Activated naive CD8-positive, alpha-beta T cell treated with anti-CD3 and anti-CD28 coated beads, Interleukin-2, amount 10 ng/mL, durations not matched to agents 7 days and 5 days (primary cell): ENCODE measurements at places on chromosomes 7 and 10. TPM values are rescaled to one million over a fixed set of nuclear protein-coding genes. Genes with fewer than 3 reads are reported as not detected.

Gene TRIM50
- not detected for total RNA-seq

Gene MYL10
- total RNA-seq: not detected

Gene UPK3BL2
- 20.5 TPM for total RNA-seq

Gene CTBP2
- 1.6 TPM for total RNA-seq

Gene SNCG
- total RNA-seq: not detected

Gene CHN2
- 6.5 TPM for total RNA-seq

DNA sequence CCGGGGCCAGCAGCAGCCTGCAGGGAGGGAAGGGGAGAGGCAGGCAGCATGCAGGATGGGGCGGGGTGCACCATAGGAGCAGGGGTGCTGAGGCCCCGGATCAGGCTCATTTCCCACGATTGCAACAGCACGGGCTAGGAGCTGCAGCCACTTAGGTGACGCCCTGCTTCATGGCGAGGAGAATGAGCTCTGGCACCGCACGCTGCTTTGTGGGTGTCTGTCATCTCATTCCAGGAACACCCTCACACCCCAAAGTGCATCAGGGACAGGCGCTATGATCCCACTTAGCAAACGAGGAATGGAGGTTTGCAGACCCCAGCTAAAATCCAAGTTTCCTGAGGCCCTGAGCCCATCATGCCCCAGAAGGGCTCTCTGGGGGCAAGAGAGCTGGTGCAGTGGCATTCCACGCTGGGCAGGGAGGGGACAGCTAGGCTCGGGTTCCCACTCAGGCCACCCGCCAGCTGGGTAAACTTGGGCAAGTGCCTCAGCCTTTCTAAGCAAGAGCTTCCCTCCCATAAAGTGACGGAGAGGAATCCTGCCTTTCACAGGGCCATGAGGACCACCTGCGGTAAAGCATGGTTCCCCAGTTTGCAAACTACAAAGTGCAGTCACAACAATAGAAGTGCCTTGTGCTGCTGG, 9.3 kb downstream of the KCNH2 start:
- H3K36me3 ChIP-seq: no peaks in the 10 kb centered on the region
- DNase-seq: no peak
- H3K27me3 ChIP-seq: peaks cover 11% of the 10 kb centered on the region
- H3K4me3 ChIP-seq: no peak overlapping the region

DNA sequence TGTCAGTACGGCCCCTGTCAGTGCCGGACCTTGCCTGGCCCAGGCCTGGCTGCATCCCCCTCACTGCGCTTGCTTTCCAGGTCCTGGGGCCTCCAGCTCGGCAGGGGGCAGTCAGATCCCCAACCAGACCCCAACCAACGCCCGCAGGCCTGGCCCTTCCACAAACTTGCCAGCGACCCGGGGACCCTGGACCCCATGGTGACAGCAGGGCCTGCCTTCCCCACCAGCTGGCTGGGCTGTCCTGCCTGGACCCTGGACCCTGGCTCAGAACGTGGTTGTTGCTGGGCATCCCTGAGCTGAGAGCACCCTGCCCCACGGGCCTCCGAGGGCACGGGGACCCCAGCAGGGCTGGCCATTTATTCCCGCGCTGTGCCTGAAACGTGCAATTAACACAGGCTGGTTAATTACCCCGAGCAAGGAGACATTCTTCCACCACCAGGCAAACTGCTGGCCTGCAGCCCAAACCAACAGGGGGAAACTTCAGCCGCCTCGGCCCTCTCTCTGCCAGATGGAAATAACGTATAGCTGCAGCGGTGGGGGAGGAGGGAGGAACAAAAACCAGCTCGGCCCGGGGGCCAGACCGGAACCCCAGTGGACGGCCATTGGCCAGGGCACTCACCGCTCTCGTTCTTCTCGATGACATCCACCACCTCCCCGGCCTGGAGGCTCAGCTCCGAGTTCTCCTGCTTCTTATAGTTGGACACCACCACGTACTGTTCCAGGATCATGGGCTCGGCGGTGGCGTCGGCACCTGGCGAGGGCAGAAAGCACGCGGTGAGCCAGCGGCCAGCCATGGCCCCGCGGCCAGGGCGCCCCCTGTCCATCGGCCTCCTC, 167.1 kb downstream of the NEURL1 start:
- peaks cover 12% of the 10 kb centered on the region for H3K4me1 ChIP-seq
- H3K27me3 ChIP-seq: no peaks in the 10 kb centered on the region
- DNase-seq: peak; percentile 52
- H3K36me3 ChIP-seq: peaks cover 26% of the 10 kb centered on the region
- H3K4me3 ChIP-seq: peak overlapping the region; percentile 91

DNA sequence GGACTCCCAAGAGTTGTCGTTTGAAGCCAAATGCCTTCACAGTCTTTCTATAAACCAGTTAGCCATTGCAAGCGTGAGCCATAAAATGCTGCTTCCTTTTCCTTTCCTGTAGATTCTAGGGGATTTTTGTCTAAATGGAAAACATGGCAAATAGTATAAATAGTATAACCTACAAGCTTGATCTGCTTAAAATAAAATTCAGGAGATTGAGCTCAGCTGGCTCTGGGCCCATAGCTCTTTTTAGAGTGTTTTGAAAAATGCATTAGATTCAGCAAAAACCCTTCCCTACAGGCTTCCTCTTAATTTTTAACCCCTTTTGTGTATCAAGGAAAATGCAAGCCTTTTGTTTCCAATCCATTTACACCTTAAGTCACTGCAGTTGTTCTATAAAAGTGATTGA, 190.1 kb upstream of the GDF10 start:
- H3K4me1 ChIP-seq: peaks cover 8% of the 10 kb centered on the region
- H3K27ac ChIP-seq: no peak overlapping the region
- H3K27me3 ChIP-seq: no peaks in the 10 kb centered on the region
- H3K36me3 ChIP-seq: no peaks in the 10 kb centered on the region
- H3K4me3 ChIP-seq: no peak overlapping the region

GRCh38 chr7:94701555-94701973, 45.6 kb upstream of the SGCE start:
- no peak for DNase-seq
- no peak overlapping the region for H3K27ac ChIP-seq
- H3K4me3 ChIP-seq: no peak overlapping the region

GRCh38 chr7:20816372-20816959, 29.8 kb upstream of the SP8 start:
- no peak for DNase-seq
- no peaks in the 10 kb centered on the region for H3K4me1 ChIP-seq
- H3K27me3 ChIP-seq: no peaks in the 10 kb centered on the region

DNA sequence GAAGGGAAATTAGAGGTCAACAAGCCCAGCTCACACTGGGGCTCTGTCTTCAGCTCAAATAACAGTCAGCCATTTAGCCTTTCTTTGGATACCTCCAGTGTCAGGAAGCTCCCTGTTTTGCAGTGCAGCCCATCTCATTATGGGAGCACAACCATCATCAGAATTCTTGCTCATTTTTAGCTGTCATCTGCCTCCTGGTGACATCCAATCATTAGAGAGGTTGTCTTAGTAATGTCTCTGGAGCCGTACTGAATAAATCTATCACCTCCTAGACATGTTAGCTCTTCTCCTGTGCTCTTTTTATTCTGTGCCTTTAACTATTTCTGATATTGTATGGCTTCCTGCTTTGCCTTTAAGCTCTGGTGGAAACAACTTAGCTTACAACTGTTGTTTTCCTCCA, 74.5 kb downstream of the CHRM2 start:
- H3K27me3 ChIP-seq: no peaks in the 10 kb centered on the region
- no peaks in the 10 kb centered on the region for H3K4me1 ChIP-seq
- no peak overlapping the region for H3K4me3 ChIP-seq
- no peak overlapping the region for H3K27ac ChIP-seq

DNA sequence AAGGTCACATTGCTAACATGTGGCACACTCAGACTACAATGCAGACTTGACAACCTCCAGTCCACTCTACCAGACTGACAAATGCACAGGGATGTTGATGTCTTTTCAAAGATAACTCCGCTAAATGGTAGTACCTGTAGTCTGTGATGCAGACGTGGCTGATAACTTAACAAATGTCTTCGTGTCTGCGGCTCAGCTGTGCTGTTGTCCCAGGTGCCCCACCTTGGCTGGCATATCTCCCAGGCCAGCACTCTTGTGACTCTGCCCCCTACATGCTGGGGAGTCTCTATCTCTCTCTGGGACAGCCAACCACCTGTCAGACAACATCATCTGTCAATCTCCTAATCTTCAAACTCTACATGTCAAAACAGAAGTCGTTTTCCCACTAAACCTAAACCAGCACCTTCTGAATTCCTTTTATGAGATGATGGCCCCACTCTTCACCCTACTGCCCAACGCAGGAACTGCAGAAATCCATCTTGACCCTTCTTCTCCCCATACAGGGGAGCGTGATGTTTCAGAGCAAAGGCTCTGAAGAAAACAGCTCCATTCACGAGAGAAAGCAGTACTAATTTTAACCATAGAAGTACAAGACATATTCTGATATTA, 156.4 kb downstream of the USP6NL start:
- no peaks in the 10 kb centered on the region for H3K4me1 ChIP-seq
- no peak for DNase-seq
- no peaks in the 10 kb centered on the region for H3K36me3 ChIP-seq

DNA sequence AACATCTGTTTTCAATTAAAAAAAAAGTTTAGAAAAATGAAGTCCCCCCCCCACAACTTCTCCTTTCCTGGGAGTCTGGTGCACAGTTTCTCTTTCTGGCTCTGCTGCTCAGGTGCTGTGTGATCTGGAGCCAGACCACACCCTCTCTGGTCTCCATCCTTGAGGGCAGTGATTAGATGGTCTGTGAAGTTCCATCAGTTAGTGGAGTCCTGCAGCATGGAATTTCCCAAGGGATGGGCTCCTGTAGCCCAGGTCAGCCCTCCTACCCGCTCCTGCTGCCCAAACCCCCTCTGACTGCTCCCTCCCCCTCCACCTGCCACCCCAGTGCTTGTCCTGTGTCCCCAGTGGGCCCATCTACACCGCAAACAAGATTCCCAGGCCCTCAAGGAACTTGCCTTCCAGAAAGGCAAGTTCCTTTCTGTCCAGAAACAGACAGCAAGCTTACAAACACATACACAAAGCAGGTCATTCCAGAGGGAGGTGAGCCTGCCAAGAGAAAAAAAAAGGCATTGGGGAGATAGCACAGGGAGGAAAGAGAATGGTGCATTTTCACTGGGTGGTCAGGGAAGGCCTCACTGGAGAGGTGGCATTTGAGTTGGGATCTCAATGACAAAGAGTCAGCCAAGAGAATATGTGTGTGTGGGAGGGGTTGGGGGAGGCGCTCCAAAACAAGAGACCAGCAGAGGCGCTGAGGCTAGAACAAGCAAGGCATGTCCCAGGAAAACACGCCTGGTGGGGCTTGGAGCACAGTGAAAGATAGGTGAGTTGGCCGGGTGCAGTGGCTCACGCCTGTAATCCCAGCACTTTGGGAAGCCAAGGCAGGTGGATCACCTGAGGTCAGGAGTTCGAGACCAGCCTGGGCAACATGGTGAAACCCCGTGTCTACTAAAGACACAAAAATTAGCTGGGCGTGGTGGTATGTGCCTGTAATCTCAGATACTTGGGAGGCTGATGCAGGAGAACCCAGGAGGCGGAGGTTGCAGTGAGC, 49.5 kb upstream of the SLC29A3 start:
- DNase-seq: no peak
- H3K27ac ChIP-seq: peak overlapping the region; percentile 15
- H3K4me3 ChIP-seq: no peak overlapping the region

DNA sequence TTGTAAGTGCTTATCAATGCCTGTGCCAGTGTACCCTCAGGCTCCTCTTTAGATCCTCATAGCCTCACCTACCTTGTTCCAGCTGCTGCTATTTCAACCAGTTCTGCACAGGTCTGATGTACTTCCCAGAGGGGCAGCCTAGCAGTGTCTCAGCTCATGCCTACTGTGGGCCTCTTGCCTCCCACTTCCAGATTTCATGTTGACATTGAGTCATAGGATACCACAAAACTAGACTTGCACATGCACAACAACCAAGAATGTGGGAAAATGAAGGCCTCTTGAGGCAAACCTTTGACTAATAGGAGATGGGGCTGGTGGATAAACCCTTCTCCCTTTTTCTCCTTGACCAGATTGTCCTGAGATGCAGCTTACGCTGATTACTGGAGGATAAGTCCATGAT, 31.0 kb downstream of the PON3 start:
- H3K36me3 ChIP-seq: no peaks in the 10 kb centered on the region
- H3K27me3 ChIP-seq: no peaks in the 10 kb centered on the region
- H3K27ac ChIP-seq: no peak overlapping the region
- DNase-seq: no peak

GRCh38 chr10:50577681-50578350, 45.9 kb downstream of the SGMS1 start:
- H3K36me3 ChIP-seq: peaks cover 6% of the 10 kb centered on the region
- DNase-seq: no peak
- no peak overlapping the region for H3K4me3 ChIP-seq
- H3K27ac ChIP-seq: no peak overlapping the region

GRCh38 chr7:30135301-30136116, 723 bp downstream of the MTURN start:
- peak overlapping the region; percentile 85 for H3K4me3 ChIP-seq
- DNase-seq: peak; percentile 59
- peaks cover 7% of the 10 kb centered on the region for H3K4me1 ChIP-seq
- H3K36me3 ChIP-seq: no peaks in the 10 kb centered on the region

DNA sequence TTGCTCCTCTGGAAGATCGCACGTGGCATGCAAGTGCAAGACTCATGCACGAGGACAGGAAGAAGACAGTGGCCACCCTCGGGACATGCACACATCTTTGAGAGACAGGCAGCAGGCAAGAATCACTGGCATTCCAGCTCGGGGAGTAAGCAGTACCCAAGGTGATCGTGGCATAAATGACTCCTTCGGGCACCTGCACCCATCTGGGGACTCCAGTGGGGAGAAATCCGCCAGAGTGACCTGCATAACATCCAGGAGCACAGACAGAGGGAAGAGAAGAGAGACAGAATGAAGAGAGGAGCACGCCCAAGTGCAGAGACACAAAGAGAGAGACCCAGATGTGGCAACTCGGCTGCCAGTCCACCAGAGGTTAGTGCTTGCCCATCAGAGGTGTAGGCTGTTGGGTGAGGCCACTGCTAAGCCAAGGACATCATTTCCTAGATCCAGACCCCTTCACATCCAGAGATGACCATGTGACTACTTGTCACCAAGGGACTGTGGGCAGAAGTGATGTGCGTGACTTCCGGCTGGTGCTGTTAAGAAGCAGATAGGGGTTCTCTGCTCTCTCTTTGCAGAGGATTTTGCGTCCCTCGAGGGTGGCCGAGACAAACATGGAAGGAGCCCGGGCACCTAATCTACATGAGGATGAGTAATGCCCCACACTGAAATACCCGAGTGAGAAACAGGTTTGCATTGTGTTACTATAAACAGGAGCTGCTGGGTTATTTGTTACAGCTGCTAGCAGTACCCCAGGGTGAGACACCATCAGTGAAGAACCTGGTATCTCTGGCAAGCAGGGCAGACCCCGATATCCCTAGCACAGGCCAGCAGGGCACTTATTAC, 80.6 kb downstream of the VWA2 start:
- H3K27ac ChIP-seq: no peak overlapping the region
- H3K4me3 ChIP-seq: no peak overlapping the region
- no peak for DNase-seq
- H3K27me3 ChIP-seq: peaks cover 4% of the 10 kb centered on the region
